Stimulated activated CD4-positive, alpha-beta T cell treated with anti-CD3 and anti-CD28 coated beads, Interleukin-12 subunit alpha, Interleukin-12 subunit beta, amount 100 ng/mL, for 24 hours (primary cell): ENCODE measurements at places on chromosomes 7 and 10.

- no peak for DNase-seq
Observed at GRCh38 chr7:16369855-16370254, 51.5 kb downstream of the CRPPA start.

GRCh38 chr7:105017657-105018365 is 3.8 kb downstream of the KMT2E start:
- DNase-seq, result no peak

GRCh38 chr7:142185069-142185468 is 72.8 kb downstream of the PRSS58 start:
- DNase-seq, result no peak

GRCh38 chr10:64344211-64344610 is 823.0 kb downstream of the REEP3 start:
- DNase-seq, result no peak

- no peak for DNase-seq
Observed at GRCh38 chr7:17915796-17916195, 24.5 kb downstream of the SNX13 start.

- DNase-seq, result no peak
Observed at GRCh38 chr7:157889480-157889879, 552.7 kb downstream of the DNAJB6 start.
